ENCODE measurements at places on chromosomes 2 and 18. TPM values are rescaled to one million over a fixed set of nuclear protein-coding genes. Genes with fewer than 3 reads are reported as not detected.

- DNase-seq = no peak
Observed at GRCh38 chr2:235070063-235070706, 118.4 kb downstream of the SH3BP4 start.

DNA sequence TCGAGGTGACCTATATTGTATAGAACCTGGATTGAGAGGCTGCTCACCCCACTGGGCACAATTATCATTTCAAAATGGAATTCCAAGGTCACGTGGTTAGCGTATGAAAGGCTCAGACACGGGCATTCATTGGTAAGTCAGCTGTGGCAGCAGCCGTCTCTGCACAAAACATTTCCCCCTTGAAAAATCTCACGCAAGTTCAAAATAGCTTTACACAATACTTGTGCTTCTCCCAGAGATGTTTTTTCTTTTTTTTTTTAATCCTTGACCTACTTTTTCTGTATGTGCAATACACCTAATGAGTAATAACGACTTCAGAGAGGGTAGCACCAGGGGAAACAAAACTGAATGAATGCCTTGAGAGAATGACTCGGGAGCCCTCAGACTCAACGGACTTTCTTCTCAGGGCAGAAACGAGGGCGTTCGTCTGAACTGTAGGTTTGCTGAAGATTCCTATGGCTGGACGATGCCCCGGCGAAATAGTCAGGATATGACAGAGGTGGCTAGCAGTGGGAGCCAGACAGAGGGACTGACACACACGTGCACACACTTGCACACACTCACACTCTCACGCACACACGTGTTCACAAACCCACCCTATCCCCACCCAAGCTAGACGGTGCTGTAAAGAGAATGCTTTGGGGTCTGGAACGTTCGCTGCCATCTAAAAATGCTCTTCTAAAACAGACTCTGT lies 77.8 kb downstream of the PDCL3 start:
- no peak for DNase-seq

Gene TSPYL6
- not detected for total RNA-seq

Gene IL1B
- total RNA-seq = not detected

DNA sequence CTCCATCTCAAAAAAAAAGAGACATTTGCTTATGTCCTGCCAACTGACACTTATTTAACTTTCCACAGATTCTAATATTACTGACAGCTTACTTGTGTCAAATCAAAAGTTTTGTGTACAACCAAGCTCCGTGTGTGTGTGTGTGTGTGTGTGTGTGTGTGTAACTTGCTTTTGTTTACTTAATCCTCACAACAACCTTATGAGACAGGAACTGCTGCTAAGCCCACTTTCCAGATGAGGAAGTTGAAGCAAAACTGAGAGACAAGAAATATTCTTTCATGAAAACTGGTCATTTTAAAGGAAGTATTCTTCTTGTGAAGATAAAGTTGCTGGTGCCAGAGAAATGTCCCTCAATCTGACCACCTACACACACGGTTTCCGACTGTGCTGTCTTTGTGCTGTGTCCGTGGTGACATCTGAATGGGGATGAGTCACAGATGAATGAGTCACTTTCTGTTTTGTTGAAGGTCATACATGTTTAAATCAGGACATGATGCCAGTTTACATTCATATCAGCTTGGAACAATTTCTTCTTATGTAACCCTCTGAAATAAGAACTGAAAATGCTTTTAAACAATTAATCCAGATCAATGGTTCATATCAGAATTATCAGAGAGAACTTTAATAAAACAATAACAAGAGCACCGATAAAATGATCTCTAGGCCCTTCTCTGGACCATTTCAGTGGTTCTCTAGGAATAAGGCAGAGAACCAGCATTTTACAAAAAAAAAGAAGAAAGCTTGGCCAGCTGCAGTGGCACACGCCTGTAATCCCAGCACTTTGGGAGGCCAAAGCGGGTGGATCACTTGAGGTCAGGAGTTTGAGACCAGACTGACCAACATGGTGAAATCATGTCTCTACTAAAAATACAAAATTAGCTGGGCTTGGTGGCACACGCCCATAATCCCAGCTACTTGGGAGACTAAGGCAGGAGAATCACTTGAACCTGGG lies 95.5 kb downstream of the THNSL2 start:
- no peak for DNase-seq

Gene CDH7
- total RNA-seq = not detected

Gene TUBB6
- 49.8 TPM for total RNA-seq

GRCh38 chr2:239330836-239331235 lies 70.0 kb downstream of the HDAC4 start:
- no peak for DNase-seq

DNA sequence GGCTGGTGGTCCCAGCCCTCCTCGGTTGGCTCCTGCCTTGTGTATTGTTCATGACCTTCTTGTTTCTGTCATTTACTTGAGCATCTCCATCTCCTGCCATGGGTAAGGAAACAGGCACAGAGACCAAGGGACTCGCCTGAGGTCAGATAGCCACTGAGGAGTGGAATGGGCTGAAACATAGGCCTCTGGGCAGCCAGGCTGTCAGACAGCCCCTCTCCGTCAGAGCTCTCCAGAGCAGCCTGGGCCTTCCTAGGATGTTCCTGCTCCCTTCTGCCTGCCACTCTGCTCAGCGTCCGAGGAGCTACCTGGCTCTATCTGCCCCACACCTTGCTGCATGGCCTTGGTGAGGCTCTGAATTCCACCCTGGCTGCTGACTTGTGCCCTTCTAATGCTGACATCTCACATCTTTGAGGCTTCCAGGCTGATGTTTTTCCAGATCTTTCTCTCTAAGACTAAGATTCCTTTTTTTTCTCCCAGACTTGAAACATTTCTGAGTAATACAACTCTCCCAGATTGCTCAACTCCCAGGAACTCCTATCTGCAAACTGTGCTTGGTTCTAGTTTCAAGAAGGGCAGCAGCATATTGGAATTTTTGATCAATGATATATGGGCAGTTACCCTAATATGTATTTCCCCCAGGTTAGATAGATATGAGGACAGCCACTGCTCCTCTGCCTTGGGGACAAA lies 67.7 kb downstream of the MCFD2 start:
- no peak for DNase-seq

Gene CDCA7
- total RNA-seq = 43.5 TPM

- DNase-seq = no peak
Observed at GRCh38 chr2:3727397-3728045, 24.1 kb downstream of the DCDC2C start.

DNA sequence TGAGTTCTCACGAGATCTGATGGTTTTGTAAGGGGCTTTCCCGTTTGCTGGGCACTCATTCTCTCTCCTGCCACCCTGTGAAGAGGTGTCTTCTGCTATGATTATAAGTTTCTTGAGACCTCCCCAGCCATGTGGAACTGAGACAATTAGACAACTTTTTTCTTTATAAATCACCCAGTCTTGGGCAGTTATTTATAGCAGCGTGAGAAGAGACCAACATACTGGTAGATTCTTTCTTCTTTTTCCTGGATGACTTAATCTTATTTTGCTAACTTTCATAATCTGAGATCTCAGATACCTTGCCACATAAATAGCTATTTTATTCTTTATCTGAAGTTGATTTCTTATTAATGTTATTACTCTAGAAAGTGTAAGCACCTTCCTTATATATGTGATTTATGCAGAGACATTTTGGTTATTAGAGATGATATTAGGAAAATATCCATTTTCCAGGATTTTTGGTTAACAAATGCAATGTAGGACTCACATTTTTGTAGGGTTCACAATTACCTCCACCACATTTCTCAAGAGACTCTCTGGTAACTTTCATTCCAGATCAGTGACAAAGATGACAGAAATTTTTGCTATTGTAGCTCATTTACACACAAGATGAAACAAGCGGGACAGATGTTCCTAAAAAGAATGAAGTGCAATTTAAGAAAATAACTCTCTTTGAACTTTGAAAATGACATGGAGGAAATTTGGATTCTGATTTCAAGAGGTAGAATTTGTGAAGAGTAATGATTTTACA lies 97.9 kb upstream of the RND3 start:
- no peak for DNase-seq

DNA sequence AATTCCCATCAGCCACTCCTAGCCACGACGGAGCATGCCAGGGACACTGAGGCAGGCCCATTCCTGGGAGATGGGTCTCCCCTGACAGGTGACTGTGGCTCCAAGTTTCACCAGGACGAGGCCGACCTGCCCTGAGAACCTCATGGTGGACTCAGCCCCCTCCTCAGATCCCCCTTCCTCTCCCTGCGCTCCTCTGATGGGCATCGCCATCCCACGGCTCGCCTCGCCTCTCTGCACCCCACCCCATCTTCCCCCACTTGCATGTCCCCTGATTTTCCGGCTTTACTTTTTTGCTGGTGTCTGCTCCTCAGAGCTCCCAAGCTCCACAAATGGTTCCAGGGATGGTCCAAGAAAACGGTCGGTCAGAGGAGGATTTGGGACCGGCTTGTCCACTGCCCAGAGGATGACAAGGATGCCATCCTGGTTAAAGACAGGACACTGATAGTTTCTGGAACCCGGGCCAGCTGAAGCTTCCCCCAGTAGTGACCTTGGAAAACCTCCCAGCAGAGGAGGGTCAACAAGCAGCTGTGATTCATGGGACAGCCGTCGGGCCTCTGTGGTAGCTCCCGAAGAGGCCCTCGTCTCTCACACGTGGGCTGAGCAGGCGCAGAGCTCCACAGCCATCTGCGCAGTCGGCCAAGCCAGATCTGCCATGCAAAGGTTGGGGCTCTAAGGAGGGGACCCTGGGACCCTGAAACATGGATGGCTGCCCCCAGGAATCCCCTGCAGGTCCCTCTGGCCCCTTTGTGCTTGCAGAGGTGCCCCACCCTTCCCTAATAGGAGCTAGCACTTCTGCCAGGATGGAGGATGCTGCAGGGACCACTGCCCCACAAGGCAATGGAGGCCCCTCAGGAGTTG lies 87.8 kb upstream of the SLC66A3 start:
- no peak for DNase-seq

DNA sequence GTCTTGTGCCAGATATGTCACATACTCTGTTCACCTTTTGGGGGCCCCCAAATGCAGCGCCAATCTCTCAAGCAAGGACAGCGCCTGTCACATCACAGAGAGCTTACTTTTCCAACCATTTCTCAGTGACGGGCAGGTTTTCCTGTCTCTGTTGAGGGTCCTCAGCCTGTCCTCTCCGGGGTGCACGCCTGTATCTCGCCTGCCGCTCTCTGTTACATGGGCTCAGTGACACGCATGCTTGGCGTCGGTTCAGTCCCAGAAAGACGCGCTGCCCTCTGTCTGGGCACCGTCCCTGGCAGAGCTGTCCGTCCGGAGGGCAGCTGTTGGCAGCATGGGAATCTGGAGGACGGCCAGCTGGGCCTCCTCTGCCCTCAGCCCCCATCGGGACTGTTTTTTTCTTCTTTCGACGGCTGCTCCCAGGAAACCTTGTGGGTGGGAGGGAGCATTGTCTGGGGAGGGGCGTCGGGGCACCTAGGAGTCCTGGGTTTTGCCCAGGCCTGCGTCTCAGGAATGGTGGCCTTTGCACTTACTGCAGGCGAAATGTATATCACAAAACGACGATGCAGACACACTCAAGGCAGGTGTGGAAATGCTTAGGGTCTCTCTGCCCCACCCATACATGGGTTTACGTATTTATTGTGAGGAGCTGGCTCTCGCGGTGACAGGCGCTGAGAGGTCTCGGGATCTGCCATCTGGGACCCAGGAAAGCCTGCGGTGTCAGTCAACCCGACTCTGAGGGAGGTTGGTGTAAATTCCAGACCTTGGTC lies 30.9 kb downstream of the RTP5 start:
- no peak for DNase-seq

DNA sequence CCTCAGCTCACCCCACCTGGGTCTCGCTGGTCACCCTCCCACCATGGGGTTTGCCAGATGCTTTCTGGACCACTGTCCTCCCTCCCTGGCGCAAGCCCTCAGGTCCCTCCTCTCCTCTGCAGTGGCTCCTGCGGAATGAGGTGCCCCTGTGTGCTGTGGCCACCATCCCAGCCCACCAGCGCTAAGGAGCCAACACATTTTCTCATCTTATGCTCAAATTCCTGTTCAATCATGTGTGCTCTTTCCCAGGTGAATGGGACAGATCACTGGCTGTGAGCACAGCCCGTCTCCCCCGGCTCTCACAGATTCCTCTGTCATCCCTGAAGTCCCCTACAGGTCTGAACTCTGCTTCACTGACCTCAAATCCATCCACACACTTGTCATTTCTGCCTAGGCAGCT lies 15.2 kb upstream of the CCDC74B start:
- no peak for DNase-seq

- DNase-seq = no peak
Observed at GRCh38 chr2:11996618-11997017, 250.2 kb downstream of the LPIN1 start.

GRCh38 chr2:86562485-86562921 lies 740 bp downstream of the CHMP3 start:
- DNase-seq = no peak

DNA sequence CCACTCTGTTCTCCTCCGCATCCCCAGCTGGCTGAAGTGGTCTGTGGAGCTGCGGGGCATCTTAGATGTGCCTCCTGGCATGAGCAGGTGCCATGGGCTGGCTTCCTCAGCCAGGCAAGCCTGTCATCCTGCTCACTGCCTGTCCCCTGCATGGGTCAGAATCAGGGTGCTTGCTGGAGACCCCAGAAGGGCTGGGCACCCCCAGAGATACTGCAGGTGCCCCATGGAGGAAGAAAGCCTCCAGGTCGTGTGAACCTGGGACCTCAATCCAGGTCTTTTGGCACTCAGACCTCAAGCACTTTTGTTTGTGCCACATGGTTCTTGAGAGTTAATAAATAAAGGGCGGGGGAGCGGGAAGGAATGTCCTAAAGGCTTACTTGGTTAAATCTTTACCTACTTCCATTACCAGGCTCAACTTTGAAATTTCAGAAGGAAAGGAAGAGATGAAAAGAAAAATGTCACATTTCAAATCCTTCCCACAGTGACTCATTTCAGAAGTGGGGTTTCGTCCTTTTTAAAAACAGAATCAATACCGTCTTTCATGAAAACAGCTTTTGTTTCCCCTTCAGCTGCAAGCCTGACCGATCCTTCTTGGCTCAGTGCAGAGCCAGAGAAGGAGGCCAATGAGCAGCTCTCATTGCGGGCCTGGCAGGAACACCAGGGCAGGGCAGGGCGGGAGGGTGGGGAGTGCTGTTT lies 69.9 kb downstream of the RHOB start:
- no peak for DNase-seq

- no peak for DNase-seq
Observed at GRCh38 chr2:3442185-3442584, 62.7 kb downstream of the TRAPPC12 start.

DNA sequence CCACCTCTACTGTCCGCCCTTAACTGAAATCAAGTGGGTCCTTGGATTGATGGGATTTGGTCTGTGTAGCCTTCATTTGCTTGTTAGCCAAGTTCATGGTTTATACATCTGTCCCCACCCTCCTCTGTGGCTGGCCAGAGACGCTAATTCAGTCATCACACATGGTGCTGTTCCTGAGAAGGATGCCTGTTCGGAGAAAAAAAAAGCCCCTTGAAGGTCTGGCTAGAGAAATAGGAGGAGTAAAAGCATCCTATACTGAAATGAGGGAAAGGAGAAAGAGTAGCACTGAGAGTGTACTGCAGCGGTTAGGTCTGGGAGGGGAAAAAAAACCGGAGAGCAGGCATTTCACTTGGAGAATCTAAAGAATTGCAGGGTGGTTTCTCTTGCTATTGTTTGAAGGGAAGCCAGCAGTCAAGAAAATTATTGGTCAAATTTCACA lies 180.6 kb upstream of the EPAS1 start:
- DNase-seq = no peak

Gene SOCS6
- total RNA-seq = 39.8 TPM

GRCh38 chr2:9008951-9009664 lies 5.6 kb upstream of the MBOAT2 start:
- no peak for DNase-seq

- DNase-seq = no peak
Observed at GRCh38 chr18:55775972-55776371, 188.0 kb upstream of the TCF4 start.
